ENCODE measurements at places on chromosomes 3 and 15.

- no peak for DNase-seq
These were observed 264.3 kb upstream of the DNAJC19 start for GRCh38 chr3:181253796-181254195.

DNA sequence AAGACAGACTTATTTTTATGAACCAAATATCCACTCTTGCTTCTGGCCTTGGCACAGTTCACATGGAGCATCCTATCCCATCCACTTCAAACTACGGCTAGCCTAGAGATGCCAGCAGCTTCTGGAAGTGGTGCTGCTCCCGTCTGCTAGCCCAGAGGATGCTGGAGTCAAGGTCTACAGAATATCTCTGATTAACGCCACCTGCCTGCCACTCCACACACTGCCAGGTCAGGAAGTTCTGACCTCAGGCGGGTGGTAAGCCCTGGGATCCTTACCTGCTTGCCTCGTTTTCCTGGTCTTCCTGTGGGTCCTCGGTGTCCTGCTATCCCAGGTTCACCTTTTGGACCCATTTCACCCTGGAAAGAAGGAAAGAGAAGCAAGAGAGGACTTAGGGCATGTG is 42.9 kb downstream of the EAF1 start:
- no peak for DNase-seq

DNA sequence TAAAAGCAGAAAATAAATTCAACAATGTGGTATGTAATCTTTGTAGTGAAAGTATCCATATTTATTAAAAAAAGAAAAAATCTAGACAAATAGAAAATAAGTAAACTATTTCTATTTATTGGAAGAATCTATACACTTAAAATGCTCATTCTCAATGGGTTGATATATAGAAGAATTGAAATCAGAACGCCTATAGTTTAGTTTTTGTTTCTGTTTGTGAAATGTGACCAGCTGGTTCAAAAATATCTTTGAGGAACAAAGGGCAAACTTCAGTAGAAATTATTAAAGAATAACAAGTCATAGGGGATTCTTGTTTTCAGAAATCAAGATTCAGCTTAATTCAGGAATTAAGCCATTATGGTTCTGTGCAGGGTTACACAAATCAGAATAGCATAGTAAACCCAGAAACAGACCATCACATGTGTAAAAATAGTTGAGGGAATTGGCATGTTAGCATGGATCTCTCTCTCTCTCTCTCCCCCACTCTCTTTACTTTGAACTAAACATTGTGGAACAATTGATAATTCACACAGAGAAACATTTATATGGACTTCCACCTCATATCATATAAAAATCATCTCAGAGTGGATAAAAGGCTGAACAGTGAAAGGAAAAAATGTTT is 134.0 kb downstream of the CHL1 start:
- peak; percentile 22 for DNase-seq

- DNase-seq: no peak
These were observed 310.8 kb downstream of the SHQ1 start for GRCh38 chr3:72537448-72537847.

DNA sequence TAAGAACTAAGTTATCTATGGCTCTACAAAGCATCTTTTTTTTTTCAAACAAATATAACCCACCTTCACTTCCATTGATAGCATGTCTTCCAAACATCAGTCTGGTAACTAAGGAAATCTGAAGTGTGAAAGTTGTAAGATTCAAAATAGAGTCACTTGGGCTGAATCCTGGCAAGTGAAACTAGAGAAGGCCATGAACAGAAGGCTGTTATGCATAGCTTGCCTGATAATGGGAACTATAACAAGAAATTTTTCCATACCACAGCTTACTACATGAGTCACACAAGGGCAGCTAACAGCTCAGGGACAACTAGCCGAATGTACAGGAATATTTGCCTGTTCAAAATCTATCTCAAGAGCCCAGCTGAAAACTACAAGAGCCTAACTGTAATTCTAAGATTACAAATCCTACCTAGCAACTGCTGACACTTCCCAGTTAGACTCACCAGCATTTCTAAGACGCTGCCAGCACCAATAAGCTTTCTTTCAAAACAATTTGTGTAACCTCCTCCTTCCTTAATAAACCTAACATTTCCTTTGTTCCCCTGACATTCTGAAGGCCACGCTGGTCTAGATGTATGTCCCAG is 1066.5 kb downstream of the PLOD2 start:
- DNase-seq: peak; percentile 78

GRCh38 chr3:127120851-127121647 is 71.9 kb upstream of the PRR23E start:
- no peak for DNase-seq

DNA sequence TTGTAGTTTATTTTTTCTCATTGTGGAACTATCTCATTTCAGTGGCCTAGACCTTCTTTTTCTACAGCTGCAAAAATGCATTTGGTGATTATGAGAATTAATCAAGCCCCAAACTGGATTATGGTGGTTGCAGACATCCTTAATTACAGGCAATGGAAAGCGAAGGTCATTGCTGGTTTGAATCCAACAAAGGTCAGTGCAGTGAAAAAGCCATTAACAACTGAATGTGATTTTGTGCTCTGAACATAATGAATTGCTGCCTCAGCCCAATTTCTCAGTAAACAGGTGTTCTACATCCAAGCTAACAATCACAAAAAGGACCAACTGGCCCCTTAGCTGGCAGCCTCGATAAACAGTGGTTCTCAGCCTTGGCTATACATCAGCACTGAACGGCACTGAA is 260.1 kb upstream of the DPPA4 start:
- no peak for DNase-seq

- no peak for DNase-seq
These were observed 155.7 kb downstream of the GREM1 start for GRCh38 chr15:32873284-32874114.
